ENCODE measurements at places on chromosomes 16 and 17. TPM values are rescaled to one million over a fixed set of nuclear protein-coding genes. Genes with fewer than 3 reads are reported as not detected.

DNA sequence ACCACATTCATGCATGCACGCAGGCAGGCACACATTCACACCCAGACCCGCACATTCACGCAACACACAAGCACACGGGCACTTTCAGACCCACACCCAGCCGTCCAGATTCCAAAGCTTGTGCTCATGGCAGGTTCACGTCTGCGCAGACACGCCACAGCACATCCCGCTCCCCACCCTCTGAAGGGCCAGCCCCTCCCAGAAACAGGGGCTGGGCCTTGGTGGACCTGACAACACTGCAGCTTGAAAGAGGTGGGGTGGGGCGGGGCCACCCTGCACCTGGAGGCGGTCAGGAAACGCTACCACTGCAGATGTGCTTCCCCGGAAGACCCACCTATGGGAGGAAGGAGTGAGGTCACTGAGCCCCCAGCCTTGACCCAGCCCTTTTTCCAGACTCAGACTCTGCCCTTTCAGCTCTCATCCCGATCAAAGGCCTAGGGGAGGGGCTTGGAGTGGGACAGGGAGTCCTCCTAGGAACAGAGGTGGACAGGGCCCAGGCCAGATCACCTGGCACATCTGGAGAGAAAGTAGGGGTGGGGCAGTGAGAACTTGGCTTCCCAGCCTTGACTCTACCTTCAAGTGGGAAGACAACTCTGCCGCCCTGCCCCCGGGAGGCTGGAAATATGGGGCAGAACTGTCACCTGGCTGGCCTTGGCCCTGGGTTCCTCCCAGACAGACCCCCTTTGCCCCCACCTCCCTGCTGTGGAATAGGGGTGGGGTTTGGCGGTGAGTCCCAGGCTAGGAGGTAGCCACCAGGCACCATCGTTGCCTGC, 11.0 kb downstream of the P3H4 start:
- no peak for DNase-seq

The SLC39A11 gene
- 24.4 TPM for polyA plus RNA-seq

GRCh38 chr17:1753767-1754429, 8.0 kb upstream of the SERPINF1 start:
- no peak for DNase-seq

GRCh38 chr17:4407216-4407615, 26.5 kb upstream of the SPNS3 start:
- no peak for DNase-seq

DNA sequence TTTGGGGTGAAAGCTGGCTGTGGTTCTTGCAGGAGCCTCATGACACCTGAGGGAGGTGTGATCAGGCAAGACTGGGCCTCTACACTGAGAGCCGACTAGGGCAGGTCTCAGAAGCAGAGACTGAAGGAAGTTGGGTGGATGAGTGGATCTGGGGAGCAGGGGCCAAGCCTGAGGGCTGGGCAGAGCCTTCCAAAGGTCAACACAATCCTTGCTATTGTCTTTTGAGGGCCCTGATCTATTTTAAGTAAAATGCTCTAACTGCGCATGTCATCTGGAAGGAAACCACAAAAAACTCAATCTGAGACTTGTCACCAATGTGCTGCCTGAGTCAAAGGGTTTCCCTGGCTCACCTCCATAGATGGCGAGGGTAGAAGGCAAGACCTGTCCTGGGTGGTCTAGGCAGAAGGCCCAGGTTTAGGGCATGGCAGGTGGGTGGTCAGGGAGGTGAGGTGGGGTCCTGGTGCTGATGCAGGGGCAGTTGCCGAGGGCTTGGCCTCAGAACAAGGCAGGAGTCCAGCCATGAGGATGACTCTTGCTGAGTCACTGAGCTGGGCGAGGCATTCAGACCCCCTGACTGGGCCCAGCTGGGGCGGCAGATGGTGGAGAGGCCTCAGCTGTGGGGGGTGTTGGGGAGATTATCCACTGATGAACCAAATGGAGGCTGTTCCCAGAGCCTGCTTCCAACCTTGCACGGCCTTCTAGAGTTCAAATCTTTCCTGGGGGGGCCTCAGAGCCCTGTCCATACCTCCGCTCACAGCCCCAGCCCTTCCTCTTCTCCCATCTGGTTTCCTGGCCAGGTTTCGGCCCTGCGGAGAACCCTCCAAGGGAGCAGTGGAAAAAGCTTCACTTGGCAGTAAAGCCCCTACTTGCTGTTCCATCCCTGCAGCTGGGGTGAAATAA, 5.1 kb downstream of the MVP start:
- no peak for DNase-seq

The CHMP1A gene
- polyA plus RNA-seq, result 56.1 TPM

- DNase-seq, result no peak
These were observed 22.7 kb upstream of the PPM1D start for GRCh38 chr17:60577147-60577915.

DNA sequence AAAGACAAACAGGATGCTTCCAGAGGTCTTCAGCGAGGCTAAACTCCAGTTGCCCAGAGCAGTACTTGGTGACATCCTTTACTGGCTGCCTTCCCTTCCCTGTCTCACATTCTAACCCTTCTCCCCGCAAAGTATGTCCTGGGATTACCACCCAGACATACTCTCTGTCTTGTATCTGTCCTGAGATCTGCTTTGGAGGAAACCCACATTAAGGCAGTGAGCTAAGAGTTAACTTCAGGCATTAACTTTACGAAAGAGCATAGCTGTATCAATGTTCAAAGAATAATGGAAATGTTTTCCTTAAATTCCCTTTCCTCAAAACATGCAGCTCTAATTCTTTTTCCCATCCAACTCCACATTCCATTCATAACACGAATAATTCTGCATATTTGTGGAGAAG, 385.2 kb downstream of the NPIPA8 start:
- DNase-seq, result no peak

DNA sequence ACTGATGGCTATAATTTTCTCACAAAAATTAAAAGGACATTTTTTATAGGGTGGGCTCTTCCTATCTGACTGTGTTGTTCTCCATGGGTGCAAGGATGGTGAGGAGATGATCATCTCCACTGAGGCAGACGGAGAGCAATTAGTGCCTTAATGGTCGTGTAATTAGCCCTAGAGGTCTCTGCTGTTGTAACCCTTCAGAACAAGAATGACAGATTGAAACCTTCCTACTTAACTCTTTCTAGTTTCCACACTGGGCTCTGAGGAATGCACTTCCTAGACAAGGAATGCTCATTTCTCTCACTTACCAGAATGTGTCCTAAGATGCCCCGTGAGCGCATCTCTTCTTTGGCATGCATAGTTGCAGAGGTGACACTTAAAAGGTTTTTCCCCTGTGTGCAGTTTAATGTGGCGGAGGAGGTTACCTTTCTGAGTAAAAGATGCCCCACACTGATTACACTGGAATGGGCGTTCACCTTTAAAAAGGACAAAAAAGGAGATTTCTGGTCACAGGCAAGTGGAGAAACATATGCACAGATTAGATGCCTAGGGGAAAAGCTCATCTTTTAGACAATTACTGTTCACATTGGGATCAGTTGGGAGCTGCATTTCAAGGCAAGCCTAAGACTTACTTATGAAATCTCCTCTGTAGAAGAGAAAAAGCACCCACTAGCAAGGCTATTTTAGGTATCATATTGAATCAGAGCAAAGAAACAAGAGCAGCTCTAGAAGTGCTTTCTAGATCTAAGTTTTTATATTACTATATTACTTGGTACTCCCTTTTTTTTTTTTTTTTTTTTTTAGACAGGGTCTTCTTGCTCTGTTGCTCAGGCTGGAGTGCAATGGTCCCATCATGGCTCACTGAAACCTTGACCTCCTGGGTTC, 53.6 kb downstream of the GRB7 start:
- no peak for DNase-seq

The PIPOX gene
- polyA plus RNA-seq, result 8.8 TPM

DNA sequence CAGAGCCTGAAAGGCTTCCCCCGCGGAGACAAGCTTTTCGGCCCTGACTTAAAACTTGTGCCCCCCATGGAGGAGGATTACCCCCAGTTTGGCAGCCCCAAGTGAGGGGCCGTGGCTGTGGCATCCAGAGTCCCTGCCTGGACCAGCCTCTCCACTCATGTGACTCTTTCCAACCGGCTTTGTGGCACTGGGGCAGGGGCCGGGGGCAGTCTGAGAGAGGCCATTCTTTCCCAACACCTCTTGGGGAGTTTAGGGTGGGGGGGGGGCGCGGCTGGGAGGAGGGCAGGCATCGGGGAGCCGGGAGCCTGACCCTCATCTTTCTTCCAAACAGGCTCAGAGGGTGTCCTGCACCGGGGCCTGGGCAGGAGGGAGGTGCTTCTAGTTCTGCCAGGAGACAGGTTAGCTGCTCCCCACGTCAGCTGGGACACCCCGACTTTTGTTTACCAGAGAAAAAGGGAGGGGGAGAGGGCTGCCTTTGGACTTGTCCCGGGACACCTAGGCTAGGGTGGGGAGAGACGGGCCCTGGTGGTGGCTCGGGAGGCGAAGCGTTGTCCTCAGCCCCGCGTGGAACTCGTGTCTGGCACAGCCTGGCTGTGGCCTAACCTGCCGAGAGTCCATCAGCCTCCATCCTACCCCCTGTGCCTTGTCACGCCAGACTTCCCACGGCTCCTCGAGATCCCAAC, 7.3 kb upstream of the SERPINF1 start:
- DNase-seq, result no peak

The TP53TG3 gene
- polyA plus RNA-seq, result not detected
